ENCODE measurements at places on chromosomes 12 and 14. TPM values are rescaled to one million over a fixed set of nuclear protein-coding genes. Genes with fewer than 3 reads are reported as not detected.

- DNase-seq, result no peak
Measured at GRCh38 chr14:31239741-31240140, 32.1 kb upstream of the HECTD1 start.

DNA sequence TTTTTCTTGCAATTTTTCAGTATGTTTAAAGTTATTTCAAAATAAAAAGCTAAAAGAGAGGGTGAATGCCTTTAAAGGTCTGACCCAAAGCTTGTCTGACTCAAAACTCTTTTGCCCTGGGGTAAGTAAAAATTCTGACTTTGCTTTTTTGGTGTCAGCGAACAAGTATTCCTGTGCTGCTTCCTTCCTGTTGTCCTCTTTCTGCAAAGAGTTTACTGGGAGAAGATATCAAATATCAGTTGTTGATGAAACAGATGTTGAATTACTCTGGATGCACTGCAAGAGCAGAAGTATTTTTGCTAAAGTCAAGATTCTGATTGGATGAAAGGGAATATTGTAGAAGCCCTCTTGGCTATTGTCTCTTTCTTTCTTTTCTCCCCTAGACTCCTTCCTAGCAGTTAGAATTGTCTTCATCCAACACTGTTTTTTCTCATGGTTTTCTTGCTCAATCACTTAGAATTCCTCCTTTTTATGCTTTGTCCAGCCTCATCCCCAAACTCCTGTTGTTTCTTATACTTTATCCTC lies 62.0 kb downstream of the DACT1 start:
- no peak for DNase-seq

DNA sequence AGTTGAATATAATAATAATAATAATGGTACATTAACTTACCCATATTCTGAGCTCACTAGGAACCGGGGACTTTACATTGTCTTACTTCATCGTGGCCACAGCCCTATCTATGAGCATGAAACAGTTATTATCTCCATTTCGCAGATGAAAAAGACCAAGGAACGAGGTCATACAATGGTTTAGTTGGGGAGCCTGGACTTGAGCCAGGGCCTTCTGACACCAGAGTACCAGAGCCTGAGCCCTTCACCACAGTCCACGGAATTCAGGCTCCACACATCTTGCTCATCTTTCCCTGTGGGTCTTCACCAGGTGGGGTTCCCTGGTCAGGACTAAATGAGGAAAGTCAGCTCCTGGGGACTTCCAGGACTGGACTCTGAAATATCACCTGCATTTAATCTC lies 31.3 kb upstream of the CMKLR1 start:
- DNase-seq, result no peak

GRCh38 chr14:75096959-75097358 lies 27.5 kb downstream of the ZC2HC1C start:
- no peak for DNase-seq

GRCh38 chr14:34018564-34019244 lies 67.8 kb upstream of the EGLN3 start:
- peak; percentile 34 for DNase-seq

Gene ANKRD33
- total RNA-seq, result not detected

DNA sequence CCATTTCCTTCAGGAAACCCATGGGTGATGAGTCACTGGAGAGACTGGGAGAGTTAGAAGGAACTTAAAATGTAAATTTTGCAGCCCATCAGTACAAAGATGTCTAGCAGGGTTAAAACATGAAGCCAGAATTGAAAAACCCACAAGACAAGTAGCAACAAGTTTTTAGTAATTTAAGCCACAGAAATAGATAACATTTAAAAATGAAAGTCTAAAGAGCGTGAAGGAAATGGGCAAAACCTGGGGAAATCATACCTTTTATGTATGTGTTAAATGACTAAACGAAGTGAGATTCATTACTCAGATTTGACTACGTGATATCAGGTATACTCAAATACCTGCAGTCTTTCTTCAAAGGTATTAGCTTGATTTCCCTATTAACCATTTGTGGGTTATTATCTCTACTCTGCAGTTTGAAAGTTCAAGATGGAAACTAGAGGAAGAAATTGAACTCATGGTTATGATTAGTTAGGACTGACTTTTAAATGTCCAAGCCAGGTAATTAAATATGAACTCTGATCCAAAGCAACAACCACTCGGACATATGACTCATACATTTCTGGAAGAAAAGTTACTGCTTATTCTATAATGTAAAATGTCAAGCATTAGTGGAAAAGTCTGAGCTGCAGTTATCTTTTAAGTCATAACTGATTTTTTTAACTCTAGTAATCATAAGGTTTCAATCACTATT lies 84.1 kb downstream of the ITPR2 start:
- DNase-seq, result peak; percentile 61

Gene PLEKHG7
- total RNA-seq, result not detected
